ENCODE measurements at places on chromosomes 5 and 9.

GRCh38 chr9:93673021-93673838 is 96.8 kb downstream of the PHF2 start:
- DNase-seq: no peak

DNA sequence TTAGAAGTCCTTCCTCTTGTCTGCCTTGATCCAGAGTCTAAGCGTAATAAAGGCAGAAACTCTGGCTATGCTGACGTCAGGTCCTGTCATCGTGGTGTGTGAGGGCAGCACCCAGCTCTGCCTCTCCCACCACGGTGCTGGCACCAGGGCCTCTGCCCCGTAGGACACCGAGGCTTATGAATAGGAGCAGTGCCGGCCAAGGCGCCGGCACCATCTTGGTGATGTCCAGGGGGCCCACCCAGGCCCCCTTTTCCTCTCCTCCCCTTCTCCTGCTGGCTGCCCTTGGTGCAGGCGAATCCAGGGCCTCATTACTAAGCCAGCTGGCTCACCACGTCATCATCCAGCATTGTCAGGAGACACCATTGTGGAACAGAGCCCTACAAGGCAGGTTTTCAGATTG is 252.3 kb downstream of the FANCC start:
- DNase-seq: no peak

DNA sequence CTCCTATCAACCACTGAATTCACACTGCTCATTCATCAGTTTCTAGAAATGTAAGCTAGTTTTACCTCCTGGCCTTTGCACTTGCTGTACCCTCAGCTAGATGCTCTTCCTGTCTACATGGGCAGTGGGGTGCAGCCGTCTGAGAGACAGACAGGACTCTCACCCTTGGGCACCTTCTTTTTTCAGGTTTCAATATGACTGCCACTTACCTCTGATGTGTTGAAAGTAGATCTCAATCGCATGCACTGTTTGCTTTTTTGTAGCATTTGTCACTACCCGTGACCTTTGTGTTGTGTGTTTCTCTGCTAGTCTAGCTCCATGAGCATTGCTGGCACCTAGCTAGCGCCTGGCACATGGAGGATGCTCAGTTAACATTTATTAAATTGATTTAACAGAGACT is 403.1 kb upstream of the TRPC7 start:
- no peak for DNase-seq

- DNase-seq: no peak
Observed at GRCh38 chr5:35458824-35459207, 158.8 kb upstream of the SPEF2 start.

GRCh38 chr5:59542851-59543820 is 350.4 kb downstream of the PDE4D start:
- DNase-seq: no peak

DNA sequence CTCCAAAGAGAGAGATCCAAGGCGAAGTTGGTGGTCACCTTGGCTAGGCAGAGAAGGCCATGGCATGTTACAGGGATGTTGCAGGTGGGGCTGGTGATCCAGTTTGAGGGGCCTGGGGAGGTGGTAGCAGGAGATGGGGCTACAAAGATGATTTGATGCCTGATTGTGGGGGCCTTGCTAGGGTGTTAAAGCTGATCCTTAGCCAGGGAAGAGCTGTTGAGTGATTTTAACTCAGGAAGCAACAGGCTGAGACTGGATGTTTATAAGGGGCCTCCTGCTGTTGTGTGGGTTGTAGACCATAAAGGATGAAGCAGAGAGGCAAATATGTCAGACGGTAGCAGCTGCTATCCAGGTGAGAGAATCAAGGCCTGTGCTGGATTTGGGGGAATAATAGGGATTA is 19.0 kb upstream of the SMAD5 start:
- DNase-seq: no peak

DNA sequence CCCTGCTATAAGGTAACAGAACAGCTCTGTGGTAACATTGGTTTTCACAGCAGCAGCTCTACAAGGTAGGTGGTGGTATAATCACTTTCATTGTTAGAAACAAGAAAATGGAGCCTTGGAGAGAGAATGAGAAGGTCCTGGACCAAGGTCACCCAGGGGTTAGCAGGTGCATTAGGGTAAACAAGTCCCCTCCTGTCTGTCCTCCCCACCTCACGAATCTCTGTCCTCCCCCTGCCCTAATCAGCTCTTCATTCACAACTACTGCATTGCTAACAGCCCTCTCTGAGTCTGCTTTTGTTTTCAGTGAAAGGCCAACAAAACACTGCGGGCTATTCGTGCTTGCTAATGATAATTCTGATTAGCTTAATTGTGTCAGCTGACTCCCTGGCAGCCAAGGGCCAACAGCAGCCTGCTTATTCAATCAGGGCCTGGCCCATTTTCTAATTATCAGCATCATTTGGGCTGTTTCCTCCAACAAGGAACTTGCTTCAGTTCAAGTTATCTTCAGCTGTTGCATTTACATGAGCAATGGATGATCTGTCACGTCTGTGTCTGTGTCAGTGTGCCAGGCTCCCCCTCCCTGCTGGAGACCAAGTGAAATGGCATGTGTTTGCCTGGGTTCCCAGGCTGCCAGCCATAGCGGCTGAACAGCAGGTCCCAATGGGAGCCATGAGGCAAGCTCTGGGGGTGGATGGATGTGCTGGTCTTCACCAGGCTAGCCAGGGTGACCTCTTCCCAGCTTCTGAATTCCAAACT is 56.7 kb upstream of the EQTN start:
- DNase-seq: peak; percentile 6

DNA sequence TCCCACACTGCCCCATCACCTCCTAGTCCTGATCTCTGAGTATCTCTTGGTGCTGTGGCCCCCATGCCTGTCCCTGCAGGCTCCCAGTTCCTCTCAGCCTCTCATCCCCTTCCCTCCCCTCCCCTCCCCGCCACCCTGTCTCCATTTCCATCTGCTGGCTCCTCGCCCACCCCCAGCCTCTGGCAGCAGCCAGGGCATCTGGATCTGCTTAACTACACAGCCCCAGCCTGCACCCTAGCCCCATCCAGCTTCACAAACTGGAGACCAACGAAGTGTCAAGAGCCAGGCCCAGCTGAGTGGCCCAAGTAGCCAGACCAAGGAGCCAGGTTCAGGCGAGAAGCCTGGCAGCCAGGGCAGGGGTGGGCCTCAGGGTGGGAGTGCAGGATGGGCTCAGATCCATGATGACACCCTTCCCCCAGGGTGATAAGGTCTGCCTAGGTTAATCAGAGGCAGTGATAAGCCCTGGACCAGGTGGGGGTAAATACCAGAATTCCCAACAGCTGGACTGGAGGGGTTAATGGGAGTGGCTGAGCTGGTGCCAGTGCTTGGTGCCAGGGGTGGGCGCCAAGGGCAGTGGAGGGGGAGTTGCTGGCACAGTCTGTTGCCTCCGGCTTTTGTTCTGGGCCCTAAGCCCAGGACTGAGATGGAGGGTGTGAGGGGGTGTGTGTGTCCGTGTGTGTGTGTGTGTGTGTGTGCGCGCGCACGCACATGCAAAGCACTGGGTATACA is 2.5 kb downstream of the IL11RA start:
- no peak for DNase-seq

DNA sequence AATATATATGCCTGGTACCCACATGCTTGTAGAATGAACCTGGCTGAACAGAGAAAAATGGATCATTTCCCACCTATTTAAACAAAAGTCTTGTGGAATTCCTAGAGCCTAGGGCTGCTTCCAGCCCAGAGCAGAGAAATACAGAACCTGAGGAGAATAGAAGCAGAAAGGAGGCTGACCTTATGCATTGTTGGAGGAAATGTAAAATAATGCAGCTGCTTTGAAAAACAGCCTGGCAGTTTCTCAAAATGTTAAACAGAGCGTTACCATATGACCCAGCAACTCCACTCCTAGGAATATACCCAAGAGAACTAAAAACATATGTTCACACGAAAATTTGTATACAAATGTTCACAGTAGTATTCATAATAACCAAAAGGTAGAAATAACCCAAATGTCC is 15.1 kb downstream of the MAPKAP1 start:
- no peak for DNase-seq

DNA sequence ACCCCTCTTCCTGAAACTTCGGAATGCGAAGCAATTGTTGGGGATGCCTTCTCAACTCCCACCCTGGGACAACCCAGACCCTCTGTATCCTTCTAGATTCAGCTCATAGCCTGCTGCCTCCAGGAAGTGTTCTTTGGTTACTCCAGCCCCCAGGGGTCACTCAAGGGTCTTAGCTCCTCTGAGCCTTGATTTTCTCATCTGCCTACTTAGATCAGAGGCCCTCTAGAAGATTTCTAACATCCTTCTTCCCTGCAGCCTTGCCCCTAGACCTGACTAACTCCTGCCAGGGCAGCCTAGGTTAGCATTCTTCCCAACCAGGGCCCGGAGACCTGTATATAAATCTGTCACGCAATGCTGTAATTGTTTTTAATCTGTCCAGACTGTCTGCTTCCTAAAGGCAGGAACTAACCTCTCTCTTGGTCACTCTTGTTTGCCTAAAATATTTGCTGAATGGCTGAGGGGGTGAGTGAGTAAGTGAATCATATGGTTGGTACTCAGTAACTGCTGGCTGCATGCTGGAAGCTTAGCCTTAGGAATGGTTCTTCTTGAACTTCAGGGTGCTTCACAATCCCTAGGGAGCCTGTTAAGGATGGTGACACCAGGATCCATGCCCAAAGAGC is 8.2 kb downstream of the GALNT10 start:
- DNase-seq: no peak

- DNase-seq: no peak
Observed at GRCh38 chr9:116987721-116988485, 300.8 kb downstream of the TRIM32 start.

- no peak for DNase-seq
Observed at GRCh38 chr5:132608107-132608506, 49.9 kb upstream of the IL13 start.

DNA sequence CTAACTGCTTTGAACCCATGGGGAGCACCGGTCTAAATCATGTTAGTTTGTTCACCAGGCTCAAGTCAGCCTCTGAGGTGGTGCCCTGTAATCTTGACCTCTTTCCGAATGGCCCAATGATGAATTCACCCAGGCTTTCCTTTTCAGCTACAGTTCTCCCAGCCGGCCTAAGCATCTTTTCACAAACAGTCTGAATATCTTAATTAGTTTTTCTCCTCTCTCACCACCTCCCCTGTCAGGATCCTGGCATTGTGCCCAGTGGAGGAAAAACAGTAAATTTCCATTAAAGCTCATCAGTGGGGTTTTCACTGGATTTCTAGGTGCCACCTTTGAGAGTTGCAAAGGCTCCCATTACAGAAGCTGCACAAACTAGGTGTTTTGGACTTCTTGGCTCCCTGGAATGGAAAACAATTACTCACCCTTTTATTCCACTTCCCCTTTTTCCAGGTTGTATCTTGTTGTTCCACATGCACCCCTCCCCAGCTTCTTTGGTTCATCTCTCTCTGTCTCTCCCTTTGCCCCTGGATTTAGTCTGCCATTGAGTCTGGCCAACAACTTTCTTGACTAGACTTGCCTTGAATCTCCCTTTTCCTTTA is 69.4 kb upstream of the ADAMTSL1 start:
- no peak for DNase-seq

DNA sequence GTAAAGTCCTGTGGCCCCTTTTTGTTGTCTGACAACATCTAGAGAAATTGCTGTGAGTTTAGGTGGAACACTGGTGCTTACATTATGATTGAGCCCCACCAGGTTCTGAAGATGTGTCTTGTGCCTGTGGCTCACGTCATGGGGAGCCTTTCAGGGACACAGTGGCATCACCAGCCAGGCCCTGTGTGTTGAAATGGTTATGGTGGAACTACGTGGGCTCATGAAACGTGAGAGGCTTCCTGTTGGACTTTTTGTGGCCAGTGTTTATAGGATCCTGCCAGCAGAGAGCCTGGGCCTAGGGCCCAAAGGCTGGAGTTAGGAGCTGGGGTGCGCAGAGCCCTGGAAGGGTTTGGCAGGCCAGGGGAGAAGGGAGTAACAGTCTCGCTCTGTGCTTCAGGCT is 46.8 kb downstream of the TENT4A start:
- no peak for DNase-seq

GRCh38 chr5:159671886-159672285 is 244.4 kb upstream of the ADRA1B start:
- DNase-seq: no peak

DNA sequence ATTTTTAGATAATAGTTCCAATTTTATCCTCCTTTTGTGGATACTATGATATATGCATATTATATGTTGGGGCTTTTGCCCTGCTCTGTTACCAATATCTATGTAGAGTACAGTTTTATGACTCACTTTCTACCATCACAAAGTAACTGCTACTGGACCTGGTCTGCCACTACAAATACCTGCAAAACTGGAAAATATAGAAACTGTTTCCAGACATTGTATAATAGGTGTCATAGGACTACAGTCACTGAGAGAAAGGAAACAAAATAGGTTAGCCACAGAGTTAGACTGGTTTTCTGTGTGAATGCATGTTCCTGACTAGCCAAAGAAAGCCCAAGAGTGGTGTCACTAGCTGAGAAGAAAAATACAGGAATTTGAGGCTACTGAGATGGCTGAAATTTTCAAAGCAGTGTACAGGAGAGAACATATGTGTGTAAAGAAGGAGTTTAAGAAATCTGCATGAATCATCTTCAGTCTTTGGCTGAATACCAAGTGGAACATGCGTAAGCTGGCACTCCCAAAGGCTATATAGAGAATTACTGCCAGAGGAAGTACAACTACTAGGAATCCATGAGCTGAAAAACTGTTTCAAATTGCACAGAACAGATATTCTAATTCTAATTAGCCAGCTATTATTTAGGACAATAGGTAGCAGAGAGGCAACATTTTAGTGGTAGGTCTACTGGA is 29.0 kb upstream of the FAM174A start:
- DNase-seq: peak; percentile 85

- DNase-seq: no peak
Observed at GRCh38 chr5:93611976-93612854, 29.2 kb downstream of the NR2F1 start.

GRCh38 chr5:175325681-175326080 is 118.3 kb downstream of the DRD1 start:
- DNase-seq: no peak

DNA sequence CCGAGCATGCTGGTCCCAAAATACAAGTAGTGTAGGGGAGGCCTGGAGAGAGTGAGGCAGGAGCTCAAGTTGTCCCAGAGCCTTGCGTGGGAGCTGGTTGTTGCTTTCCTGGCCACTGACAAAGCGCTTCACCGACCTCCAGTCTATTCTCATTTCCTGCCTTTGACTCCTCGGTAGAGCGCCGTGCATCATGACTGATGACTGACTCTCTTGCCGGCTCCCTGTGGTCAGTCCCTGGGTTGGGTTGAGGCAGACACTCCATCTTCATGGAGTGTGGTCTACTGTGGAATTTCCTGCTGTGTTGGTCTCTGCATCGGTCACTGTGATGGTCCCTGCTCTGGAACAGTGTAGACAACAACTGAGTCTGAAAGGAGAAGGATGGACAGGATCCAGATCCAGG is 175.1 kb upstream of the S1PR3 start:
- DNase-seq: no peak
